Foreskin keratinocyte (primary cell): ENCODE measurements at places on chromosomes 1 and 21. TPM values are rescaled to one million over a fixed set of nuclear protein-coding genes. Genes with fewer than 3 reads are reported as not detected.

The TFF2 gene
- polyA plus RNA-seq = not detected in 2 replicates

DNA sequence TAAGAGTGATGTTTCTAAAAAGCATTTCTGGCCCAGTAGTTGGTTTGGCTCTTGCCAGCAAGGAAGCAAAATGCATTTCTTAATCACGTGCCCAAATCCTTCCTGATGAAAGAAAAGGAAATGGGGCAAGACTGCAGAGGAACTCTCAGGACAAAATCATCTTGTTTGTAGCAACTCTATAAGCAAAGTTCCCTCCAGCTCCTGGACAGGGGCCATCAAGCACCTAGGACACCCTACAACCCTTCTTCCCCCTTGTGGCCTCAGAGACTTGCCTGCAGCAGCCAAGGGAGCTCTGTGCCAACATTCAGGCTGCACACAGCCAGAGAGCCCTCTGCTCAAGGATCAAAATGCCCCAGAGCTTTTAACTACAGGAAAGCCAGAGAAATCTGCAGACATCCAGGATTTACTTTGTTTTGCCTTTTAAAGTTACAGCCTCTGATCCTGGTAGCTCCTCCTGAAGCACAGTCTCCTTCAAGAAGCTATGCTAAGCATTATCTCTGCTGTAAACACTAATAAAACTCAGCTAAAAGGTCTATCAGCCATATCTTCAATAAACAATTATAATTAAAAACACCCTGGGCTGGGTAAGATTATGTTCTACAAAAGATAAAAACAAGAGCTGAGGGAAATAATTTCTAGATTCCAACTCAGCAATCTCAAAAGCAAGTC is 105.0 kb downstream of the KIAA0319L start:
- DNase-seq = no peak

The RTCA gene
- 32.8 and 33.9 TPM in 2 replicates for polyA plus RNA-seq

- no peak for DNase-seq
These were observed 55.0 kb upstream of the PSMG1 start for GRCh38 chr21:39238275-39238674.

The IFI44L gene
- 11.7 and 14.1 TPM in 2 replicates for polyA plus RNA-seq

DNA sequence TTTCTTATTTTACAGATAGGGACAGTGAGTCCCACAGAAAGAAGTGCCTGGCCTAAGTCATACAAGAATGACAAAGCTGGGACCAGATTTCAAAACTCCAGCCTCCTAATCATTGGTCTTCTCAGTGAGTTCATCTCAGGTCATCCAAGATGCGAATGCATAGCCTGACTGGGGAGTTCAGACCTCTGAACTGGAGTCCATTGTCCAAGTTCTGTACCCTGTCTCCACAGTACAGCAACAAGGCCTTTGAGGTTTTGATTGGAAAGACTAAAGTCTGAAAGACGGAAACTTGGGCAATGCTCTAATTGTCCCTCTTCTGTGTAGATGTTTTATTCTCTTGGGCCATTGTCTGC is 62.0 kb downstream of the TNN start:
- no peak for DNase-seq

The FAM78B gene
- 0.06 and 0.09 TPM in 2 replicates for polyA plus RNA-seq
